G401 (cell line): ENCODE measurements at places on chromosomes 13 and 19.
A peak's percentile ranks its signal among the peaks of the same experiment; 100 is the strongest.

- DNase-seq = no peak
Observed at GRCh38 chr19:15433519-15434069, 14.8 kb upstream of the AKAP8L start.

DNA sequence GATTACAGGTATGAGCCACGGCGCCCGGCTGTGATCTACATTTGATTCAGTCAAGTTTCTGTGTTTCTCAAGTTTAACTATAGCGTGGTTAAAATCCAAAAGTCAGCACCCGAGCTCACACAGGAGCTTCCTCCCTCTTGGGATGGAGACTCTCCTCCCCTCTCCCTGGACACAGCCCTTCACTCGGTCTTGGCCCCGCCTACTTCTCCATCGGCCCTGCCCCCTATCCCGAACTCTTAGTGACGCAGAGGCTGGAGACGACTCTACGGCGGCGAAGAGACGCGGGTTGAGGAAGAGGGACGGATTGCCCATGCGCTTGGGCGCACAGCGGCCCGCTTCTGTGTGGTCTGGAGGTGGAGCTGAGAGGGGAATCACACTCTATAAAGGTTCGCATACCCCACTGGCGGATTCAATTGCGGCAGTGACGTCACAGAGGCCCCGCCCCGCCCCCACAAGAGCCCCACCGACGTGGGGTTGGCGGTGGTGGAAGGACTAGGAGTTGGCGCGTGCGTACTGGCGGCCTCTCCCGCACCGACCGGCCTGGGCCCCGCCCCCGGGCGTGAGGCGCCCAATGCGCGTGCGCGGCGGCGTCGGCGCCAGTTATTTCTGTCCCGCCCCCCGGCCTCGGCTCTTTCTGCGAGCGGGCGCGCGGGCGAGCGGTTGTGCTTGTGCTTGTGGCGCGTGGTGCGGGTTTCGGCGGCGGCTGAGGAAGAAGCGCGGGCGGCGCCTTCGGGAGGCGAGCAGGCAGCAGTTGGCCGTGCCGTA, at the start of gene TRIM28:
Gene TRIM28, plus strand, starts transcription at position 239 of the 765 bp plus-strand sequence. CDS start 694 bp downstream, outside the sequence.
- DNase-seq = peak; percentile 98

DNA sequence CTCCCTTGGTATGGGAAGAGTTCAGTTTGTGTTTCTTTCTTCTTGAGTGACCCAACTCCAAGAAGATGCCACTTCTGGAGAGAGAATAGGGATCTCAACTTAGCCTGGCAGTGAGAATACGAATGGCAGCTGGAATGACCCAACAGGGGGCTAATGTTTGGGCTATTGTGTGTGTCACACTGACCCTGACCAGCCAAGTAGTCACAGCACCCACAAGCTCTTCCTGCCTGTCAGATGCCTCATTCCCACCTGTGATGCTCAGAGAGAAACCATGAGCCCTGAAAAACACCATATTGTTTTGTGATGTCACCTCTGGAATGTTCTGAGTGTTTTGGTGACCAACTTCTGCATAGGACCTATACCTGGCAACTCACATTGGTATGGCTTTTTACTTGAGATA, at the start of gene CBY2:
Gene CBY2, plus strand, starts transcription at position 233 of the 400 bp plus-strand sequence. Its CDS starts 71 bp downstream, at position 304.
- DNase-seq = no peak

- DNase-seq = no peak
Observed at GRCh38 chr19:45711851-45712698, 18.6 kb downstream of the FBXO46 start.

DNA sequence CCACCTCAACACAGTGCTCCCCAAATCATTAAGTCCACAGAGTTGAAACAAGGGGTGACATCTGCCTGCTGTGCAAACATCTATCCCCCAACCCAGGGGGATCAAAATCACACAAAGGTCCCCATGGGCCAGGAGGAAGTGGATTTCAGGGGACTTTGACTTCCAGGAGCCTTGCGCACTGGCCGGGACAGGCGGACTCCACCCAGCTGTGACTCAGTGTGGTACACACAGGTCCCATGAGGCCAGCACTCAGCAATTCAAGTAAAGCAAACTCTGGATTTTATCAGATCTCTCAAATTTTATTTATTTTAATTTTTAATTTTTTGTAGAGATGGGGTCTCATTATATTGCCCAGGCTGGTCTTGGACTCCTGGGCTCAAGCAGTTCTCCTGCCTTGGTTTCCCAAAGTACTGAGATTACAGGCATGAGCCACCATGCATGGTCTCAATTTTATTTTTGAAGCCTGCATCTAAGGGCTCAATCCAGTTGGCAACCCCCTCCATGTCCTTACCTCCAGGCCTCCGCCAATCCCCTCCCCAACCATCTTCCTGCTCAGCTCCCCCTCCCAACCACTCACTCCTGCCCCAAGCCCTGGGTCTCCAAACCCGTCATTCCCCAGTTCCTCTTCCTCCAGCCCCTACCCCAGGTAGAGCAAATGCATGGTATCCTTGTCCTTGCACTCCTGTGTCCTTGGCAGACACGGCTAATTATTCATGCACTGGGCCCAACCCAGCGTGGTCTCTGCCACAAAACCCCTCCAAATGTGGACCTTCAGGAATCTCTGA, 18.2 kb downstream of the ARHGAP33 start:
- DNase-seq = no peak

GRCh38 chr13:41061914-41062837, 867 bp downstream of the WBP4 start:
- no peak for DNase-seq

DNA sequence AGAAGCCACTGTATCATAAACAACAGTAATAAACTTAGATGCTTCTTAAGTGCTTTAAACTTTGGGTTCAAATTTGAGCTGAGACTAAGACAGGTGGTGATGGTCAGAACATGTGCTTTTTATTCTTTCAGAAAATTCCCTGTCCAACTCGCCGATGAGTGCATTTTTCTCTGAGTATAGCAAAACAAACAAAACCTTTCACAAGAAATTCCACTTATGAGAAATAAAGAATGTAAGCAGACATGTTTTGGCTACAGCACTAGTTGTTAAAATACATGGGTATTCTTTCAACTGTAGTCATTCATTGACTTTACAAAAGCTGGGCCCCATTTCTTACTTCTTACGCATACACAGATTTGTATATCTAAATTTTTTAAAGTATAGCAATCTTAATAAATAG, 125.6 kb downstream of the SPRY2 start:
- no peak for DNase-seq

- DNase-seq = peak; percentile 53
Observed at GRCh38 chr13:36981156-36981743, 17.9 kb downstream of the ALG5 start.

- DNase-seq = peak; percentile 14
Observed at GRCh38 chr13:41467425-41467945, 10.1 kb downstream of the RGCC start.

GRCh38 chr13:21075011-21075378, 13.6 kb upstream of the LATS2 start:
- DNase-seq = no peak

DNA sequence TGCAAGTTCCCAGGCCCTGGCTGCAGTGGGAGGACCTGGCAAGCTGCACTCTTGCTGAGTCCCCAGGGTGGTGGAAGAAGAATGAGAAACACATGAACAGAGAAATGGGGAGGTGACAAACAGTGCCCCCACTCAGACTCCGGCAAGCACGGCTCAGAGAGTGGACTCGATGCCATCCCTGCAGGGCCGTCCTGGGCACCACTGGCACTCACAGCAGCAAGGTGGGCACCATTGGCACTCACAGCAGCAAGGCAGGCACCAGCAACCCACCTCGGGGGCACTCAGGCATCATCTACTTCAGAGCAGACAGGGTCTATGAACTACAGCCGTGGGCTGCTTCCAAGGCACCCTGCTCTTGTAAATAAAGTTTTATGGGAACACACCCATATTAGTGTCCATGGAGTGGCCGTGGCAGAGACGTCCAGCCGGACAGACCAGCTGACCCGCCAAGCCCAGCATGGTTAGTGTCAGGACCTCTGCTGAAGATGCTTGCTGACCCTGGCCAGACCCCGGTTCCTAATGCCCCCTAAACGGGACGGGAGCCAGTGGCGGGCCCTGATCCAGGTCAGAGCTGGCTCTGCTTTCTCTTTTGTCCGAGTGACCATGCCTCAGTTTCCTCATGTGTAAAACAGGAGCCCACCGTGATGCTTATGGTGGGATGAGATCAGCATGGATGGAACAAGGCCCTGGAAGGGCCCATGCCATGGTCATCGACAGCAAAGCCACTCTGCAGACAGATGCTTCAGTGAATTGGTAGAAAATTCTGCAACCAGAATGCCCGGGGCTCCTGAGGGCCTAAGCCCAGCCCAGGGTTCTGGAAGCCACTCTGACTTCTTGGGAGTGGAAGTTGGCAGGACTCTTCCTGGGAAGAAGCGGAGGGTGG, 2.1 kb upstream of the F10 start:
- DNase-seq = no peak

DNA sequence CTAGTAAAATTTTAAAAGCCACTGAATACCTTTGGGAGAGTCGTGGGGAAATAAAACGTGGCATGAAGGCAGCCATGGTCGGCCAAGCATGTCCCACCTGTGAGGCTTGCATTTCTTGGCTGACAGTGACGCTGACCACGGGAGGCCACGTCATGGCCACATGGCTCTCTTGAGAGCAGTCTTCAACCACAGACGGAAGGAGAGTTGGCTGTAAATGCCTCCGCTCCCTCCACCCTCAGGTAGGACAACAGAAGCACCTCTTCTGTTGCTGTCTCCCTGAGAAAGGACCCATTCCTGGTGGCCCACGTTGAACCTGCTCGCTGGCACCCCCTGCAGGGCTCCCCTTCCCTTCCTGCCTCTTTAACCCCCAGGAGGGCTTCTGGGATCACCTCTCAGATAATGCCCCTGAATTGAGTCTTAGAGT, 10.6 kb upstream of the LRRC25 start:
- no peak for DNase-seq

GRCh38 chr13:94181461-94182107, 297.9 kb downstream of the DCT start:
- DNase-seq = no peak

DNA sequence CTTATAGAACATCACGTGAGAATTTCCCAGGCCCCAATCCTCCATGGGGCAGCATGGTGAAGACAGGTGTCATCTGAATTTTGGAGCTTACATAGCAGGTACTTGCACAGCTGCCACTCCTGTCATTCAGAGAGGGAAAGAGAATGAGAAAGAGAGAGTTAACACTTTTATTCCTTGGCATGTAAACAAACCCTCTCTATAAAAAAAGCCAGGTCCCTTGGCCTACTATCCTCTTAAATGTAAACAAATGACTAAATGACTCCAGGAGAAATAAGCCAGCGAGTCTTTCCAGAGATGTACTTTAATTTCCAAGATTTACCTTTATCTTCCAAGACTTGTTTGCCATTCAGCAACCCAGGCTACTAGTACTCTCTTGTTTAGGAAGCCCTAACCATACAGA, 195.3 kb upstream of the HTR2A start:
- DNase-seq = no peak

- DNase-seq = no peak
Observed at GRCh38 chr19:11209839-11210655, 12.7 kb upstream of the KANK2 start.

DNA sequence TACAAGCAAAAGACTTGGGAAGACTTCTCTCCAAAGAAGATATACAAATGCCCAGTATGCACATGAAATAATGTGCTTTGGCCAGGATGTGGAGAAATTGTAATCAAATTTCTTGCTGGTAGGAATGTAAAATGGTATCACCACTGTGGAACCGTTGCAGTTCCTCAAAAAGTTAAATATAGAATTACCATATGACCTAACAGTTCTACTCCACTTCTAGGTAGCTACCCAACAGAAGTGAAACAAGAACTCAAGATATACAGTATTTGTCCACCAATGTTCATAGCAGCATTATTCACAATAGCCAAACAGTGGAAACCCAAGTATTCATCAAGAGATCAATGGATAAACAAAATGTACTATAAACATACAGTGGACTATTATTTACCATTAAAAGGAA, 95.0 kb upstream of the KLF5 start:
- no peak for DNase-seq

DNA sequence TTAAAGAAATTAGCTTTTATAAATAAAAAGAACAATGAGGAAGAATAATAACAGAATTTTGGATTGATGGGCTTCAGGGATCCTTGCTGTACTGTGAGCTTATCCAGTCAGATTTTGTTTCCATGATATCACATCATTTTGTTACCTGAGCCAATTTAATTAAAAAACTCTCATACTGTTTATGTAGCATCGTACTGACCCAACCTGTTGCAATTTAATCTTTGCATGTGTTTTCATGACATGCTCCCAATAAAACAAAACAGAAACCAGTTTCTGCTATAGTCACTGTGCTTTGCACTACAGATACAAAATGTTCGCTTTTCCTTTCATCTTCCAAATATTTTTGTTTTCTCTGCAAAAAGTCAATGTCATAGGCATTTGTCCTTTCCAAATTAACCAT, 109.7 kb upstream of the RNF113B start:
- no peak for DNase-seq

DNA sequence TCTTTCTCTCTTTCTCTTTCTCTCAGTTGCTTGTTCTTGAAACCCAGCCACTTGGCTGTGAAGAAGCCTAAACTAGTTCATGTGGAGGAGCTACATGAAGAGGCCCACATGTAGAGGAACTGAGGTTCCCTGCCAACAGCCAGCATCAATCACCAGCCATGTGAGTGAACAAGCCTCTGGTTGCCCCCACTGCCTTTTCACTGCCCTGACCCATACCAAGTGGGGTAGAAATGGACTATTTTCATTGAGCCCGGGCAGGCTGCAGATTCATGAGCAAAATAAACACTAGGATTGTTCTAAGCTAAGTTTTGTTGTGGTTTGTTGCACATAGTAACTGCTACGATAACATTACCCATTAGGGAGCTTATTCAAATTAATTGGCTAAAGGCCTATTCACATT, 78.7 kb upstream of the FAM216B start:
- DNase-seq = no peak

DNA sequence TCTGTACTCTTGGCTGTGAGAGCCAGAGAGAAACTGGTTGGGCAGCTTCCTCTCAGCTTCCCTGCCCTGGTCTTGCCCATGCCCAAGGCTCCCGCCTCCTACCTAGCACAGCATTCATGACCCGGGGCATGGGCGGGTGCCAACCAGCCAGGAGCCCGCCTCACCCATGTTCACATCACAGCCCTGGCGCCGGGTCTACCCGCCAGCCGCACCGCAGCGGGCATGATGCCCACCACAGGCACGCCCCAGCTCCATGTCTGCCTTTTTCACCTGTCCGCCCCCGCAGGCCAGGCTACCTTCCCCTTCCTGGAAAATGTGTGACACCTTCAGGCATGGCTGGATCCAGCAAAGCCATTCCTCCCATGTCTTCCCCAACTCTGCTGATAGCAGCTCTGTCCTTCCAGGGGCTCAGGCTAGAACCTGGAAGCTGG, 42.1 kb downstream of the PTPRS start:
- no peak for DNase-seq

DNA sequence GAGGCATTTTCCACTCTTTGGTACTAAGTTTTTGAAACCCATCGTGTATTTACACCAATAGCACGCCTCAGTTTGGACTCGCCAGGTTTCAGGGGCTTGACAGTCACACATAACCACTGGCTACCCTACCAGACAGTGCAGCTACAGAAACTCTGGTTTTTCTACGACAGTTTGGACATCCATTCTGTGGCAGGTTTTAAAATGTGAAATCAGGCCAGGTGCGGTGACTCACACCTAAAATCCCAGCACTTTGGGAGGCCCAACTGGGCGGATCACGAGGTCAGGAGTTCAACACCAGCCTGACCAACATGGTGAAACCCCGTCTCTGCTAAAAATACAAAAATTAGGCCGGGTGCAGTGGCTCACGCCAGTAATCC, 13.2 kb downstream of the KDELR1 start:
- DNase-seq = no peak
